ENCODE measurements at places on chromosomes 6 and 20.
A peak's percentile ranks its signal among the peaks of the same experiment; 100 is the strongest.

DNA sequence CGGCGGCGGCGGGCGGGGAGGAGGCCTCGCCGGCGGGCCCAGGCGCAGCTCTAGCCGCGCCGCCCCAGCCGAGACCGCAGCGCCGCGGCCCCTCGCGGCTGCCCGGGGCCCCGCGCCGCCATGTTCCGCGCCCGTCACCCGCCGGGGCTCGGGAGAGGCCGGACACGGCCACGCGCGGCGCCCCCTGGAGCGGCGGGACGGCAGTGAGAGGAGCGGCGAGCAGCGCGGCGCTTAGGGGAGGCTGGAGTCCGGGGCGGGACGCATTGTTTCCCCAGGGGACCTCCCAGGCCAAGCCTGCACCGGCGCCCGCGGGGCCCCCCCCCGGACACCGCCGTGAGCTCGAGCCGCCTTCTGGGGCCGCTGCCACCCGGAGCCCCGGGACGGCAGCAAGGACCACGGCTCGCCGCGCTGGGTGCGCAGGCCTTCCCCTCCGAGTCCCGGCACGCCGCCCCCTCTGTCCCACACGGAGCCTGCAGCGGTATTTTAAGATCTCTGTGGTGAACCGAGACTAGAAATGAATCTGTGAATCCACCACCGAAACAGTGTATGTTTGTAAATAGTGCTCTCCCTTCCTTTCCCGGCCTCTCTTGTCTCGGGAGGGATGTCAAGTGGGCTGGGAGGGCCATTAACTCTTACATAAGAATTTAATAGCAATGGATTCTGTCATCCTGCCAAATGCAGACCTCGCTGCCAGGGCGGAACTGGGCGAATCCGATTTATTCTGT lies 424 bp upstream of the KIF13A start:
- peak; percentile 56 for DNase-seq

- no peak for DNase-seq
Observed at GRCh38 chr20:42747765-42748411, 441.8 kb downstream of the PTPRT start.

- no peak for DNase-seq
Observed at GRCh38 chr6:163725008-163725941, 310.8 kb downstream of the QKI start.

DNA sequence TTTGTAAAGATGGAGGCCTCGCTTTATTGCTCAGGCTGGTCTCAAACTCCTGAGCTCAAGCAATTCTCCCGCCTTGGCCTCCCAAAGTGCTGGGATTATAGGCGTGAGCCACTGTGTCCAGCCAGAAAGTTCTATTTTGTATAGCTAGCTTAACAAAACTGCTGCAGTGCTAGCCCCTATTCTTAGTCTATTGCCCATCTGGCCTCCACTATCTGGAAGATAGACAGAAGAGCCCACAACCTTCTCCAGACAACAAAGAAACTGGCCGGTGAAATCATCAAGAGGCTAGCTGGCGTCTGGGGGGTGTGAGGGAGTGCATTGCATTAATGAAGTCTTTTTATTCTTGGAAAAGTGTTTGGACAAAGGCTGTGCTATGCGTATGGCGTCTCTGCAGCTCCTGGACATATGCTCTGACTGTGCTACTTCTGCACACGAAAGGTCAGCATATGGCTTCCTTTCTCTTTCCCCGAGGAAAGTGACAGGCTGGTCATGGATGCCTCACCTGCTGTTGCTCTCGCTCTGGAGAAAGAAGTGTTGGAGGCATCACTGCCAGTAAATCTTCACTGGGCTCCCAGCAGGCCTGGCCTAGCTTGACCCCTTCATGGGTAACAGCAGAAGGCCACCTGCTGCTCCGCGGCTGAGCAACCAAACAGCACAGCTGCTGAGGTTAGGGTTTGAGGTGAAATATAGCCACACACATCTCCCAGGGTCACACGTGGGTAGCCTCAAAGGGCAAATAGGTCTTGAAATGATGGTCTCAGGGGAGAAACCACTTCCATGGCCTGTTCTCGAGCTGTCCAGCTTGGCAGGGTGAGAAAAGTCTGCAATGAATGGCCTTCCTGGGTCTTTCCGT lies 95.1 kb upstream of the IYD start:
- no peak for DNase-seq

DNA sequence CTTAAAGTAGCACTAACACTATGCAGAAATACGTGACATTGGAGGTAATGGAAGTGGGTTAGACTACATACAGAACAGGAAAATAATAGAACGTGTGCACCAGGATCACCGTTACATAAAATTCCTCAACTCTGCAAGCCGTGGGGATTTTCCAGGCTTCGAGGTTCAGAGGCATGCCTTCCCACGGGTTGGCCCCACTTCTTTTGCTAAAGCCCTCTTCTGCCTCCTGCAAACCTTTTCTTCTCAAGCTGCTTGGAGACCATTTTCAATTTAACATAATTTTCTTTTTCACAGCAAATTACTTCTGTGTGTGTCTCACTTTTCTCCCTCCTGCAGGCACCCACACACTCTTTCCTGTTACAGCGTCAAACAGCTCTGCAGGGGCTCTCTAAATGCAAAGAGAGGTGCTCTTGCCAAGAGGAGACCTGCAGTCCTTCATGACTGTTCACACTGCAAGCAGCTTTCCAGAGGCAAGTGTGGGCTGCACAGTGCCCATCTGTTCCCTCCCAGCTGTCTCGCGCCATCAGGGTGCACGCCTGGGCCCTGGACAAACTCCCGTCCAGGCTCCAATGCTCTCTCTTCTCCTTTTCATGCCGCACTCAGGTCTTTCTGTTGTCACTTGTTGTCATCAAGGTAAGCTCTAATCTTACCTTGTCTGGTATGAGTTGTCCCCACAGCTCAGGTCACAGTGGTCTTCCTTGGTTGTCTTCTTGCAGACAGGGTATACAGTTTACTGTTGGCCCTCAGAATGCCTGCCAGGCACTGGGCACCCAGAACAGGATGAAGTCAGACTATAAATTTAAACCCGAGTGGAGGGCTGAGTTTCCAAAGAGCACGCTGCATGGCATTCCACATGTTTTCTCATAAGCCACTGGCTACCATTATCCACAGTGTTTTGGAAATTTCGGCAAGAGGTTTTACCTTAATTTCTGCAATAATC lies 164.8 kb upstream of the GGTLC1 start:
- no peak for DNase-seq

DNA sequence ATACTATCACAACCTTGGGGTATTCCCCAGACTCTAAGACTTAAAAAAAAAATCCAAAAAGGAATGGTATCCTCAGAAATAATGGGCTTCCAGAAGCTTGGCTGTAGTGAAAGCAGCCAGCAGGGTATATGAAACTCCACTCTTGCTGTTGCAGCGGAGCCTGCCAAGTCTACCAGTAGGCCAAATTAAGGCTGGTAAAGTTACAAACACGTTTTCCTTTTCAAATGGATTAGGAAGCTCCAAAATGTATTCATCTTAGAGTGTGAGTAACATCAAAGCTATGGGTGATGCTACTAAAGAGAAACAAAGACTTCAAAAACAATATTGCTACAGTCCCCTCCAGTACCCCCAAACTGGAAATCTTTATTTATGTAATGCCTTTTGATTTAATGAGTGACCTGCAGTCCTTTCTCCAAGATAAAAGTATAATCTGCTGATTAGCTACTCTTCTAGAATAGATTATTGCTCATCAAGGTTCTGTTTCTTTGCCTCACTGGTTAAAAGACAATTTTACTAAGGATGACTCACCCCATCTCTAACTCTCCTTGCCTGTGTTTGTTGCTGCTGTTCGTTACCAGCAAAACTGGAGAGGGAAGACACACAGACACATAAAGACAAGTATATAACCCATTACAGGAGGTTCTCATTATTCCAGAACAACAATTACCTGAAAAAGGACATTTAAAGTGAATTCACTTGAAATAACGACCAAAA lies 84.9 kb downstream of the BTBD9 start:
- no peak for DNase-seq

DNA sequence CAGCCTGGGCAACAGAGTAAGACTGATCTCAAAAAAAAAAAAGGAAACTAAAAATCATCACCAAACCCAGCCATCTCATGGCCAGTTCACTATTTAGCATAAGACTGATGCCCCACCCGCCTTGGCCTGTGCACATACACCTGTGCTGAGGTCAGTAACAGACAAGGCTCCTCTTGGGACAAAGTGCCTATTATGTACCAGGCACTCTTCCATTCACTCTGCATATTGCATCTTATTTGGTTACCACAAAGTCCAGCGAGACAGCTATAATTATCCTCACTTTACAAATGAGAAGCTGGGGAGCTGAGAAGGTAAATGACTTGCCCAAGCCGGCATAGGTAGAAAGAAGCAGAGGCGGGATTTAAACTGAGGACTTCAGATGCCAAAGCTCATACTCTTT lies 3.8 kb downstream of the PTPRT start:
- no peak for DNase-seq

DNA sequence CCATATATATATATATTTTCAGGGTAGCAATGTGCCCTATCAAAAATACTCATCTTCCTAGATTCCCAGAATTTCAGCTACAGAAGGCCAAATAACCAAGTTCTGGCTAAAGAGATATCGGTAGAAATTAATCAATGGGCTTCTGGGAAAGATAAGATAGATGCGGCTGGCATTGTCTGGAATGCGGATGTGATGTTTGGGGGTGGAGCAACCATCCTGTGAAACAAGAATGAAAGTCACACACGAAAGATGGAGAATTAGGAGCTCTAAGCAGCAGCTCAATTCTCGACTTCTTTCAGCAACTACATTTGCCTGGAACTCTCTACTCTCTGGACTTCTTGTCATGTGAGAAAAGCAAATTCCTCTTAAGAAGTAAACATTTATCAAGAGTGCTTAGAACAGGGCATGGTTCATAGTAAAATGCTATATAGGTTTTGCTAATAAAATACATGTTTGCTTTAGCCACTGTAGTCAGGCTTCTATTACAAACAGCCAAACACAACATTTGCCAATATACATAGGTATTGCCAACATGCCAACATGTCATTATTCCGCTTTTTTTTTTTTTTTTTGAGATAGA lies 90.8 kb downstream of the CLIC5 start:
- no peak for DNase-seq

- no peak for DNase-seq
Observed at GRCh38 chr20:42603655-42604054, 586.1 kb downstream of the PTPRT start.

DNA sequence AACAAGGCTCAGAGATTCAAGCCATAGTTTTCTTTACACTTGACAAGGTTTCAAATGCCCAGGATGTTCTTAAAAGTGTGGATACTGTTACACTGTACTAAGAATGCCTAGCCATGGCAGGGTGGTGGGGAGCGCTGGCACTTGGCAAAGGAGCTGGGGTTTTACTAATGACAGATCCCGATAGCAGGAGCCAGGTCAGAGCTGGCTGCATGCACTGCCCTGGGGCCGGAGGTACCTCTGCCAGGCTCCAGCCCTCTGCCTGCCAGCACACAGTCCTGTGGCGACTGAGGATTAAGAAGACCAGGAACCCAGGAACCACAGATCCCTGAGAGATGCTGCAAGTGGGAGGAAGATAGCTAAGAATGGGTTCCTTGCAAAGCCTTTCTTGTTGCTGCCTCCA lies 260.3 kb downstream of the ALDH8A1 start:
- no peak for DNase-seq

GRCh38 chr6:34595332-34596184 lies 39.4 kb upstream of the SPDEF start:
- no peak for DNase-seq

- no peak for DNase-seq
Observed at GRCh38 chr6:145836170-145836569, 21.6 kb upstream of the FBXO30 start.

GRCh38 chr6:128491100-128491581 lies 29.3 kb downstream of the PTPRK start:
- no peak for DNase-seq

DNA sequence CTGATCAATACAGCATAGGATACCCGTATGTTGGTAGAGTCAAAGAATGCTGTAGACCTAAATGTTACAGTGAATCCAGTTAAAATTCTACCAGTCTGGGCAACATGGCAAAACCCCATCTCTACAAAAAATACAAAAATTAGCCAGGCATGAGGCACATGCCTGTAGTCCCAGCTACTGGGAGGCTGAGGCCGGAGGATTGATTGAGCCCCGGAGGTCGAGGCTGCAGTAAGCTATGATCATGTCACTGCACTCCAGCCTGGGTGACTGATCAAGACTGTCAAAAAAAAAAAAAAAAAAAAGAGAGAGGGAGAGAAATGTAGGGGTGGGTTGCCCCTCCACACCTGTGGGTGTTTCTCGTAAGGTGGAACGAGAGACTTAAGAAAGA lies 167.5 kb downstream of the SLC16A10 start:
- no peak for DNase-seq

DNA sequence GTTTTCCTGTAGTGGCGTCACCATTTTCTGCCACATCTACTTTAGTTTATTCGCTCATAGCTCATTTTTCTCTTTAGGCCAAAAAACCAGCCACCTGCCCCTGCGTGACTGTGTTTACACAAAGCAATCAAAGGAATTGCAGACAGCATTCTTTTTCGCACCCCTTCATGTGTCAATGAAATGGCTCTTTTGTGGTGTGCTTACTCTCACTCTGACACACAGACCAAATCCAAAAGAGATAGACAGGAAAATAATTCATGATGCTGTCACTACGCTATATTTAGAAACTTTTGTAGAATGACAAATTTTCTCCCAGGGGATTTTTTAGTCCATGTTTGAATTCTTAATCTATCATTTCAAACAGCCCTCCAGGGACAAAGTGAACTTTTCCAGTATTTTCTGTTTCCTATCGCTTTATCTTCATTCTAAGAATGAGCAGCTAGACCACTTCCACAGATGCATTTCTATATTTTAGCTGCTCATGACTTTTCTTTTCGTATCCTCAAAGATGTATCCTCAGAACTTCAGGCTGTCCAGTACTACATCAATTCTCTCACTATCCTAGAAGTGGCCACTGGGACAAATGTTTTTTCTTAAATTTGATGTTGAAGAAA lies 37.9 kb upstream of the KHDRBS2 start:
- no peak for DNase-seq

GRCh38 chr6:30570740-30571074 lies 535 bp upstream of the ABCF1 start:
- DNase-seq, result no peak

DNA sequence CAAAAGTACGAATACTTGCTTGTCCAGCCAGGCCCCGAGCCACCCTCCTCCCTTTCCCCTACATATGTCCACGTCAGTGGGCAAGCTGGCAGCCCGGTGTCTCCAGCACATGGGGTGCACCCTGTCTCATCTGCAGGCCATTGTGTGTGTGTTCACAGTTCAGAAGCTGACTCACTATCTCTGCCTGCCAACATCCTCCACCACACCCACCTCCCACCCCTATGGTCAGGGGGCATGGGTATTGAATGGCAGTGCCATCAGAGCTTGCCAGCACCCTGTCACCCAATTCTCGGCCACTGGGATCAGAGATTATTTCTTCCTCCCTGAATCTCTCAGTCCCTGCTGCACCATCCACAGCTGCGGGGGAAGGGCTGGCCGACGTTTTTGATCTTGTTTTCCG lies 195.7 kb downstream of the FARS2 start:
- DNase-seq, result no peak

DNA sequence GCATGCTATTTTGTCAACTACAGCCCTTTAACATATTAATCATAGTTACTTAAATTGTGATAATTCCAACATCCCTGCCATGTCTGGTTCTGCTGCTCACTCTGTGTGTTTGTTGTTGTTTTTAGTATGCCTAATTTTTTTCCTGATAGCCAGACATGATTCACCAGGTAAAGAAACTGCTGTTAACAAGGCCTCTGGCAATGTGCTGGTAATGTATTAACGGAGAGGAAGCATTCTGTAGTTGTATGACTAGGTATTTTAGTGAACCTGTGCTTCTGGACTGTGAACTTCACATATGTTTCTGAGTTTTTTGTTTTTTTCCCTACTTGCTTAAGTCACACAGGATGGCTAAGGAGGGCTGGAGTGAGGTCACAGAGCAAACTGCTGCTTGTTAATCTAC lies 4.8 kb downstream of the DYNLT2 start:
- DNase-seq, result no peak

- DNase-seq, result no peak
Observed at GRCh38 chr20:15439551-15439950, 1102.1 kb upstream of the FLRT3 start.
